ENCODE measurements at places on chromosomes 1 and 21.

- no peak for DNase-seq
Observed at GRCh38 chr1:162951553-162952315, 90.8 kb upstream of the CCDC190 start.

GRCh38 chr1:184860535-184860934 lies 105.9 kb upstream of the EDEM3 start:
- no peak for DNase-seq

GRCh38 chr1:99808391-99809115 lies 41.6 kb upstream of the AGL start:
- peak; percentile 45 for DNase-seq

GRCh38 chr1:47578026-47578720 lies 140.3 kb downstream of the FOXD2 start:
- peak; percentile 75 for DNase-seq

GRCh38 chr1:9167638-9168037 lies 38.7 kb upstream of the GPR157 start:
- no peak for DNase-seq

- no peak for DNase-seq
Observed at GRCh38 chr1:67515324-67516080, 85.3 kb upstream of the SERBP1 start.

DNA sequence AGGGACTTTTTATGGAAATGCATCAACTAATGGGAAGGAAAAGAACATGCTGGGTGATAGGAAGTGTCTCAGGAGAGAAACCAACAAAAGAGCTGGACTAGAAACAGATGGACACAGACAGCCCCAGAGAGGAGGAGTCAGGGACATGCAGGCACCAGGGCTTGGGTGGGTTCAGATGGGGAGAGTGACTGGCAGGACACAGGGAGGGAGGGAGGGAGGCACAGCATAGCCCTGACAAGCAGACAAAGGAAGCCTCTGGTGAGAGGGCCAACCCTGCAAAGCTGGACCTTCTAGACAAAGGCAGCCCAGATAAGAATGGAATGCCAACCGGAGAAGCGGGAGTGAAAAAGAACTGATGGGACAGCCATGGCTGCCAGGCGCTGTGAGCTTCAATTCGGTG lies 568.8 kb downstream of the AJAP1 start:
- DNase-seq = peak; percentile 80

GRCh38 chr21:21002153-21002552 lies 3.9 kb downstream of the NCAM2 start:
- DNase-seq = no peak

DNA sequence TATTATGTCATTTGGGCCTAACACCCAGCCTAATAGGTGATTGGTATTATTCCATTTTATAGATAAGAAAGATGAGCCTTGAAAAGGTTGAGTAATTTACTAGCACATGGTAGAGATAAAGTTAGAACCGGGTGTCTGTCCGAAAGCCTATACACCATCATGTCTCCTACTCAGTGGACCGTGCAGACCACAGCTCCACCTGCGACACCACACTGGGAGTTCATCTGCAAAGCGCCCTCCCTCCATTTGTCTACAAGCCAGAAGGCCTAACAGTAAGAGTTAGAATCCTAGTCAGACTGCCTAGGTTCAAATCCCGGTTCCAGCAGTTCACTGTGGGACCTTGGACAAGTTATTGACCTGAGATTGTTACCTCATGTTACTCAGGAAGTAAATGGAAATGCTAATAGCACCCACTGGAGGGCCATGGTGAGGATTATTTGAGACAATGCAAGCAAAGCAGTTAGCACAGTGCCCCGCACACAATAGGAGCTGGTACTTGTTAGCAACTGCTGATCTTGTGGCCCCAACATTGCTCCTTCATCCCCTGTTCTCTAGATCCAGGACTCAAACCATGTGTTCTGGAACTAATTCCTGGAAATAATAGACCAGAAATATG lies 20.5 kb downstream of the ARMH1 start:
- DNase-seq = no peak

DNA sequence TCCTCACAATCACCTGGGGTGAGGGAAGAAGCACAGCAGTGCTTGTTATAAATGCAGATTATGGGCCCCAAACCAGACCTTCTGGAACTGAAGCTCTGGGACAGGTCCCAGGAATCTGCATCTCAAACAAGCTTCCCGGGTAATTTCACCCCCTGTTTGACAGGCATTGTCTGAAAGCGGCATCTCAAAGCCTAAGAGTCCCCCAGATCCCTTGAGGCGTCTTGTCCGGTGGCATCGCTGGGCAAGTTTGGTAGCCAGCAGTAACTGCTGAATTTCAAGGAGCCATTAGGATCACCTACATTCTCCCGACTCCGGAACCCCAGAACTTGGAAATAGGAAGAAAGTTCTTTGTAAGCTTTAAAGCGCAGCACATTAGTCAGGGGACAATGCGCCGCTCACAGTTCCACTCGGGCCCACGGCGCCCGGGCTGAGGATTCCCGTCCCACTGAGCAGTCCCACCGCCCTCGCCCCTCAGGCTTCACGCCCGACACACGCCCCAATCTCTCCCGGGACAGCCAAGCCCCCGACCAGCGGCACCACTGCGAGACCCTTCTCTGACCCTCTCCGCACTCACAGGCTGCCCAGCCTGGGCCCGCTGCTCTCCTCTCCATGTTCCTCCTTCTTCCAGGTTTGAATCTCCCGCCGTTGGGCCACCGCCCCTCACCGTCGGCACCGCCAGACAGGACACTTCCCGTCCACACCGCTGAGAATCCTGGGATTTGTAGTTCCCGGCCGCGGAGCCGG lies at the start of gene IQGAP3:
IQGAP3 (minus strand) TSS at position 647 of the 744 bp plus-strand sequence; CDS start at position 611, 36 bp downstream.
- DNase-seq = peak; percentile 92

GRCh38 chr1:202599669-202600431 lies 110.4 kb downstream of the SYT2 start:
- peak; percentile 76 for DNase-seq

- DNase-seq = peak; percentile 57
Observed at GRCh38 chr1:27656157-27656893, 15.7 kb downstream of the IFI6 start.

DNA sequence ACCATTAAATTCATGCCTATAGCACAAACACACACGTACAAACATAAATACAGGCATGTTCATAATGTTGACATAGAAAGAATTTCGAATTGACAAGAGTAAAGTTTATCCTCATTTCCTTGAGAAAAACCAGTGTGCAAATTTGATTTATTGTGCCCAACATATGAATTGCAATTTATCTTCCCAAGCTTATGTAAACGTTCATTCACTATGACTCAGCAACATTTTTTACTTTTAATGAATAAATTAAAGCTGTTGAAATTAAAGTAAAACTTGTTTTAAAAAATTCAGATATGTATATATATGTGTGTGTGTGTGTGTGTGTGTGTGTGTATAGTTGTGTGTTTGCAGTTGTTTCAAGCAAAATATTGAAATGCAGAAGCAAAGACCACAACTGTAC lies 1067.9 kb downstream of the BRINP3 start:
- no peak for DNase-seq

DNA sequence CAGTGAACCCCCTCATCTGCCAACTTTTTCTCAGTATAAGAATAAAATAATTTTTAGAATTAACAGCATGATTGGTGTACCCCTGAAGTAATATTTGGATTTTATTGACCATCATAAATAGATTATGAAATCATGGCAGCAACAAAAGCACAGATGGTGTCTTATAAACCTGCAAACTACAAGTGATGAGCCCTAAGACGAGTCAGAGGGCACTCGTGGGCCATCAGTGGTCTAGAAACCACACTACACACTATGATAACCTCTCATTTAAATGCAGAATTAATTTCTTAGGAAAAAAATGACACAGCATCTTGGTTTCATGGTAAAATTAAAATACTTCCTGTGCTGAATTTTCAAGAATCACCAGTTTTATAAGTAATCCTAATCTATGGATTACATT lies 312.4 kb downstream of the PTBP2 start:
- DNase-seq = no peak

- no peak for DNase-seq
Observed at GRCh38 chr1:244112636-244113035, 61.6 kb downstream of the ZBTB18 start.

All from testis (tissue), 5 donors.